Stimulated activated CD4-positive, alpha-beta T cell treated with anti-CD3 and anti-CD28 coated beads, Interleukin-12 subunit alpha, Interleukin-12 subunit beta, amount 100 ng/mL, for 4 hours (primary cell): ENCODE measurements at places on chromosomes 12 and 14.

DNA sequence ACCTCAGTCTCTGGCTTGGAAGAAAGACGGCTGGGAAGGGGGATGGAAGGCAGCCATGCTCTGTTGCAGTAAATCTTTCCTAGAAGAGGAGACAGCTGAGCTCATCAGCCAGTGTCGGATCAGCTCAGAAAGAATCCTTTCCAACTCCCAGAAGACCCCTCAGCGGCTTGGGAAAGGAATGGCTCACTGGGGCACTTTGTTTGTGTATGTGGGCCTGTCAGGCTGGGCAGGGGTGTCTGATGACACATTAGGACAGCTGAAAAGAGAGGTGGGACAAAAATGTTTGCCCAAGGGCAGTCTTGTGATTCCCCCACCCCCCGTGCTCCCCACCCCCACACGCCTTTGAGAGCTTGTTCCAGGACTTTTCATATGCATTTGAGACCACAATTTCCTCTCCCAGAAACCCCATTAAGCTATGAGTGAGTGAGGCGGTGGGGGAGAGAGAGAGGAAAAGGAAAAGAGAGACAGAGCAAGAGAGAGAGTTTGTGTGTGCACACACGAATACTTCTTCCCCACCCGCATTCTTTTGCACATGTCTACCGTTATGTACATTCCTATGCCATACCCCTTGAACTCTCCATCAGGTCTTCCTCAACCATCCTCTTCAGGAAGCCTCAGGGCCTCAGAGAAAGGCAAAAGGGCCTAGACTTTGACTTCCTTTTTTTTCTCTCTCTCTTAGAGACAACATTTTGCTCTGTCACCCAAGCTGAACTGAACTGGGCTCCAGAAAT is 198.9 kb downstream of the ZFP36L1 start:
- no peak for DNase-seq

DNA sequence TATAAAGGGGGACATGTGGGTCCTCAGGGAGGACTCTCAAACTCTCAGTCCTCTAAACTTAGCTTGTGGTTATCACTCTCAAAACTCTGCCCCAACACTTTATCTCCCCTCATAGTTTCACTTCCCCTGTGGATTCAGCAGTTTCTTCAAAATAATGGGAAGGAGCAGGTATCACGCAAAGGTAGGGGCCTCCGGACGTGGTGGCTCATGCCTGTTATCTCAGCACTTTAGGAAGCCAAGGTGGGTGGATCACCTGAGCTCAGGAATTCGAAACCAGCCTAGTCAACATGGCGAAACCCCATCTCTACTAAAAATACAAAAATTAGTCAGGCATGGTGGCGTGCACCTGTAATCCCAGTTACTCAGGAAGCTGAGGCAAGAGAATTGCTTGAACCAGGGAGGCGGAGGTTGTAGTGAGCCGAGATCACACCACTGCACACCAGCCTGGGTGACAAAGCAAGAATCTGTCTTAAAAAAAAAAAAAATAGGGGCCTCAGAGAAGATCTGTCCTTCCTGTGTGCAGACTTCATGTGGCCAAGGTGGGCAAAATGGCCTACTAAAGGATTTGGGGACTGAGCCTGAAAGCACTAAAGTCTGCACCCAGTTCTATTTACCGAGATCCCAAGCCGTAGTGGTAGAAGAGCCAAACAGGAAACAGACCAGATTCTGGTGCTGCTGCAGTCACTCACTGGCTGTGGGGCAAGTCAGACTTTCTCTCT is 6.4 kb downstream of the ITGB7 start:
- no peak for DNase-seq

GRCh38 chr14:96497087-96497486 is 5.1 kb upstream of the PAPOLA start:
- DNase-seq = no peak

GRCh38 chr14:101475456-101476257 is 85.6 kb upstream of the DIO3 start:
- DNase-seq = no peak

- DNase-seq = no peak
These were observed 17.9 kb upstream of the DCAF5 start for GRCh38 chr14:69170839-69171238.

DNA sequence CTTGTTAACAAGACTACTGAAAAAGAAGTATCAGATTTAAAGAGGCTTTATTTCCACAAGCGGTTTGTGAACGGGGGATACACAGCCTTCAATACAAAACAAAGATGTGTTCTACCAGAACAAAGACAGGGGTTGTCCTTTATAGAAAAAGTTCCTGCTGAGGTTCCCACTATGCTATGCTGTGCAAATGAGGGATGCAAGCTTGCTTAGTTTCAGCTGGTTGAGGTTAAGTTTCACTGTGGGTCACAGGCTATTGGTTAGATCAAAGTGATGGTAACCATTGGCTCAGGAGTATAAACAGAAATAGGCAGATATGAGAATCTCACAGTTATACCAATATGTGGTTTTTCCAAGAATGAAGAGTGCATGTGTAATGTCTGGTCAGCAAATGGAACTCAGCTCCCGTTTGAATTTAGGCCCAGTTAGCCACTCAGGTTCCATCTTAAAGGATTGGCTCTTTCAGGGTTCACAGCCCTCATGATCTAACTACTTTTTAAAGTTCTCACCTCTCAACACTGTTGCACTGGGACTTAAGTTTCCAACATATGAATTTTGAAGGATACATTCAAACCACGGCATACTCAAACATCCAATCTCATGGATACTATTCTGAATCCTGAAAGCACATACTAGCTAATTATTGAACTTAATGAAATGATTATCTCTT is 215.4 kb upstream of the DCN start:
- DNase-seq = no peak

DNA sequence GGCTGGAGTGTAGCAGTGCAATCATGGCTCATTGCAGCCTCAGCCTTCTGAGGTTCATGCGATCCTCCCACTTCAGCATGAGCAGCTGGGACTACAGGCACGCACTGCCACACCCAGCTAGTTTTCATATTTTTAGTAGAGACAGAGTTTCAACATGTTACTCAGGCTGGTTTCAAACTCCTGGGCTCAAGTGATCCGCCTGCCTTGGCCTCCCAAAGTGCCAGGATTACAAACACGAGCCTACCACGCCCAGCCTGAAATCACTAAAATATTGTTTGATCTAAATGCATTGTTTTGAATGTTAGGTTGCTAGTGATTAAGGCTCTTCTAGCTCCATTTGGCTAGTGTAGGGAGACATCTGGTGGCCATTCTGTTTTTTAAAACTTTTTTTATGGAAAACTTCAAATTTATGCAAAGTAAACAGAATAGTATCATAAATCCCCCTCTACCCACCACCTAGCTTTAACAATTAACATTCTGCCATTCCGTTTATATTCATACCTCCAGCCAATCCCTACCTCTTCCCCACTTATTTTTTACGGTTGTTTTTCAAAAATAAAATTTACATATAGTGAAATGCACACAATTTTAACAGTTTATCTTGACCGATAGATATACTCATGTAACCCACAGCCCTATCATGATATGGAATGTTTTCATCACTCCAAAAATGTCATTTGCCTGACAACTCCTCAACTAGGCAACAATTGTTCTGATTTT is 37.8 kb downstream of the MYO1H start:
- no peak for DNase-seq

GRCh38 chr14:70921669-70922068 is 14.4 kb downstream of the PCNX1 start:
- DNase-seq = no peak

DNA sequence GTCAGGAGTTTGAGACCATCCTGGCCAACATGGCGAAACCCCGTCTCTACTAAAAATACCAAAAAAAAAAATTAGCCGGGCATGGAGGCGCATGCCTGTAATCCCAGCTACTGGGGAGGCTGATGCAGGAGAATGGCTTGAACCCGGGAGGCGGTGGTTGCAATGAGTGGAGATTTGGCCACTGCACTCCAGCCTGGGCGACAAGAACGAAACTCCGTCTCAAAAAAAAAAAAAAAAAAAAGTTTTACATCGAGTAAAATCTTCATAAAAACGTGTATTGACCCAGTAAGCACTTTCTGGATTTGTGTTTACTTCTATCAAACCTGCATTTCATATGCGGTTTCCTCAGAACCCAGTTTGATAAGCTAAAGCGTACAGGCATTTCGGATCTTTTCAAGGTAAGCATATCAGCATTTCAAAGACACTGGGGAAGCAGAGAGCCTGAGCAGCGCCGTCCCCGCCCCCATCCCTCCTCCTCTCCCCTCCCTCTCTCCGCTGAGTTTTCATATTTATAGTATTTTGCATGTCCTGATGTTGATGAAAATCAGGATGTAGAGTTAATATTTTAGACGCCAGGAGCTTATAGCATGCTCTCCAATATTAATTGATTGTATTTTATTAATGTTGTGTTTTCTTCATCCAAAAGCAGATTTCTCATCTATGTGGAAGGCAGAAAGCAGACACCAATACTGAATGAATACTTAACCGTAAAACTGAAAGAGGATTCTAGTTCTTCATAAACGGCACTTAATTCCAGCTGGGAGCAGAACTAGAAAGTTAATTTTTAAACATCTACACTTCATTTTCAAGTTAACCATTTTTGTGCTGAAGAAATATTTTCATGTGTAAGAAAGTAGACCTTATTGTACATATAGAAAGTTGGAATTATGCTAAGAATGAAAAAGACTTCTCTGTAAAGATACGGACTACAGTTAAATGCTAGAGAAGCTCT is 9.2 kb upstream of the HIP1R start:
- DNase-seq = no peak

DNA sequence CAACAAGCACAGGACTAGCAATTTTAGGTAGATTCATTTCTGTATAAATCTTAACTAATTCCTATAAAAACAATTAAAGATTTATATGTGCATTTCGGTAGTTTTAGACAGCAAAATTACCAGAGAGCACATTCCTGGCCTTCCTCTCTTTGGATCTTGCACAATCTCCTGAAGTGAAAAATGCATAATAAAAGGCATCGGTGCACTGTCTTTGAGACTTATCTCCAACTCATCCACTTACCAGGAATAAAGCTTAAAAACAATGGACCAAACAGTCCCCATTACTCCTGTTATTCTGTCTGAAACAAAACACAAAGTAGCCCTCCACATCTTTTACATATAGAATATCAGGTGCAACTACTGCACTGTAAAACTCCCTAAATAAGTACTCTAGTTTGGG is 69.3 kb downstream of the HECTD1 start:
- DNase-seq = no peak

GRCh38 chr14:50964683-50965390 is 20.6 kb upstream of the PYGL start:
- DNase-seq = no peak

GRCh38 chr14:55731311-55731872 is 151.4 kb downstream of the KTN1 start:
- no peak for DNase-seq

- no peak for DNase-seq
These were observed 592.5 kb upstream of the USP15 start for GRCh38 chr12:61667676-61668075.

- DNase-seq = no peak
These were observed 257.9 kb upstream of the FOXN3 start for GRCh38 chr14:89674936-89675335.
